GM10248 (cell line): ENCODE measurements at places on chromosomes 1 and 21.

- no peak for DNase-seq
Observed at GRCh38 chr1:10001016-10001665, 4.1 kb downstream of the RBP7 start.

DNA sequence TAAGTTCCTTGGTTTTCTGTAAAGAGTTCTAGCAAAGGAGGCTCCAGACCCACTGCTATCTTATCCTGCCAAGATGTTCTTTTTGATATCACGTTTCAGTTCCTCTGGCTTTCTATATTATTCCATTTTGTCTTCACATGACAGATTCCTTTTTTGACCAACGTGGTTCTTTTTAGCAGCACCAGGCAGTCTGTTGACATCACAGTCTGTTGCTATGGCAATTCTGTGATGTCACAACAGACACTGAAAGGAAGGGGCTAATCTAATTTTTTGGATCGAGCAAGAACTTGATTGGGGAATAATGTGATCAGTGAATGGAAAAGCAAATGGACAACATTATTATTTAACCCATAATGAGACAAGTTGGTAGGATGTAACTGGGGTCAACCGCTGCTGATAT lies 64.5 kb upstream of the GOLT1A start:
- DNase-seq, result no peak

DNA sequence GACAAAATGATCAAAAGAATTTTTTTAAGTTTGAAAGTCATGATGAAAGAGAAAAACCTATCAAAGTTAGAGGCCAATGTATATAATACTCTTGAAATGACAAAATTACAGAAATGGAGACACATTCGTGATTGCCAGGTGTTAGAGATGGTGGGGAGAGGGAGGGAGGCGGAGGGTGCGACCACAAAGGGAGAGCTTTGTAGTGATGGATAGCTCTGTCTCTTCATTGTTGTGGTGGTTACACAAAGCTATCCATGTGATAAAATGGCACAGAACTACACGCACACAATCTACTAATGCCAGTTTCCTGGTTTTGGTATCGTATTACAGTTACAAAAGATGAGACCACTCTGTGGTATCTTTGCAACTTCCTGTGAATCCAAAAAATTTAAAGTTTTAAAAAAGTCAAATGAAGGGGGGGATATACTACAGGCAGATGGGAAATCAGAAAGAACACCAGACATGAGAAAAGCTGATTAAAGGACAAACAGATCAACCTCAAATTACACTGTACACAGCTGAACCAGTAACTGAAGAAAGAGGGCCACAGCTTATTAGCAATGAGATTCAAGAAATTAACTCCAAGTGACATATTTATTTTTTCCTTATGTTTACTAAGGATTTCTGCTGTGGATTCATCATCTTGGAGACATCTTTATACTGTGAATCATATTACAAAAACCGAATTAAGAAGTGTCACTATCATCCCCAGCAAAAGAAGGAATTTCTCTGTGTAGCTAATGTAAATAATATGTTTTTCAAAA lies 199.1 kb downstream of the SLC45A1 start:
- DNase-seq, result no peak

GRCh38 chr1:220908757-220909156 lies 29.5 kb downstream of the HLX start:
- DNase-seq, result peak; percentile 15

DNA sequence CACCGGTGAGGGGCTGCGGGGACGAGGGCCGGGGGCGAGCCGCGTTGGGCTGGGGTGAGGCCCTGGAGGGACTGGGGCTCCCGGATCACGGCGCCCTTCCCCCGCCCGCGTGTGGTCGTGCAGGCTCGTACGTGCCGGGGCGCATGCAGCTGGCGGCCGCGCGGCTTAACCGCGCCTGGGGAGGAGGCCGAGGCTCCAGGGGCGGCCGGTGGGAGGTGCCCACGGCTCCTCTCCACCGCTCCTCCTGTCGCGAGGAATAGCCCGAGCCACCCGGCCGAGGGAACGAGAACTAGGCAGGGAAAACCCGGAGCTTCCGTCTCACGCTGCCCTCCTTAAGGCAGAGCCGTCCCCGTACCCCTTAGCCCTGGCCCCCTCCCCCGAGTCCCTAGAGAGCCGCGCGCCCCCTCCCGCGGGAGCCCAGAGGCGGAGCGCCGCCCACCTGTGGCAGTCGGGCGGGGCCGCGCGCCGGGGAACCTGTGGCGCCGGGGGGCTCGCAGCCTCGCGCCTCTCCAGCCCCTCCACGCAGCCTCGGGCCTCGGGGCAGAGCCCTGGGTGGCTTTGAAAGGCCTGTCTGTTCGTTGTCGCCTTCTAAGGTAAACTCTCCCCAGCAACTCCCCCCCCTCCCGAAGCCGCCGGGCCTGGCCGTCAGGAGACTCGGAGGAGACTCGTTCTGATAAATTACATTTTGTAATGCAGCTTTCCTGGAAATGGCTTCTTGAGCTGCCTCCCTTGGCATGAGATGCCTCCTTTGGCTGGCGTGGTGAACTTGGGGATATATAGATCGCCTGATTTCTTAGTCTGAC lies 746 bp downstream of the AK4 start:
- peak; percentile 73 for DNase-seq

- peak; percentile 85 for DNase-seq
Observed at GRCh38 chr1:226547754-226548191, 791 bp upstream of the STUM start.

DNA sequence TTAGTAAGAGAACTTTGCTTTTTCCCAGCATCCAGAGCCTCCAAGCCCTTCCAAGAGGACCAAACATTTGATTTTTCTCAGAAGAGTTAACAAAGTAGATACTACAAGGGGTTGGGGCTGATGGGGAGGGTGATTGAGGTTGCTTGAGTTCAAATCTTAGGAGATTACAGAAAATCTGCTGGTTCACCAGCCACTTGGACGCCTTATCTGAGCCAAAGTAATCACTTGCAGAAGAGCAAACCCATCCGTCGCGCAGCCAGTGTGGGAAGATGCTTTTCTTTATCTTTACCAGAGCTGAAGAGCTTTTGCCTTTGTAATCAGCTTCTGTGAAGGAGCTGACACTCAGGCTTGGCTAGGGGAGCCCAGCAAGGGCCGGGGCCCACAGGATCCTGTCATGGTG lies 91.9 kb upstream of the CTTNBP2NL start:
- no peak for DNase-seq

DNA sequence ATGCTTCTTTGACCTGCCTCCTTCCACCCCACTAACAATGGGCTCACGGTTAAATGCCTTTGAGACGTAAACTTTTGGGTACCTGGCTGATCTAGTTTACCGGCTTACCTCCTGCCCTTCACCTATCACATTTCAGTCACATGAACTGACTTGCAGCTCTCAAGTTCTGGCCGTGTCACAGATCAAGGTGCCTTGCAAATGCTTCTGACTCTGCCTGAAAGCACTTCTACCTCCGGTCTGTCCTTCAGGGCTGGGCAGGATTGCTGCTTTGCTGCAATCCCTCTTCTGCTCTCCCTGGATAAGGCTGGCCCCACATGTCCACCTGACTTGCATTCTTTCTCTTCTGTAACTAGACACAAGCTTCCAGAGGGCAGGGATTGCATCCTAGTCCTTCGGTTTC lies 69.0 kb downstream of the GRIK1 start:
- no peak for DNase-seq

GRCh38 chr1:185821612-185822385 lies 87.6 kb downstream of the HMCN1 start:
- no peak for DNase-seq

- peak; percentile 73 for DNase-seq
Observed at GRCh38 chr1:201085902-201086735, 26.1 kb downstream of the CACNA1S start.

- no peak for DNase-seq
Observed at GRCh38 chr1:244365809-244366208, 85.9 kb downstream of the ADSS2 start.

- no peak for DNase-seq
Observed at GRCh38 chr21:28089599-28090441, 902.9 kb downstream of the LTN1 start.

DNA sequence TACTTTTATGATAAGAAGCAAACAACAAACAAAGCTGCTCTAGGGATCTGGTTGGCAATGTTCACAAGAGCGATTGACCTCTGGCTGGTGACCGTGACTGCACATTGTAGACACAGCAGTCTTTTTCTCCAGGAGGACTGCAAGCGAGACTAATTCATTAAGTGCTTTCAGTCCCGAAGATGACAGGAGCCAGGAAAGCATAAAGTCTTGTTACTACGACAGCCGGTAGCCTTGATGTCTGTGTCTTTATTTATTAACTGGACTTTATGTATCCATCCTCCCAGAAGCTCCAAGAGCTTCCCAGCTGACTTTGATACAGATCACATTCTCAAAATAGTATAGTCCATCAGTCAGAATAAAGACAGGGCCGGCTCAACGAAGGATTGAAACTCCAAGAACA lies 18.2 kb downstream of the FAM163A start:
- no peak for DNase-seq

- DNase-seq, result peak; percentile 53
Observed at GRCh38 chr1:6212193-6212959, 6.5 kb downstream of the RNF207 start.

DNA sequence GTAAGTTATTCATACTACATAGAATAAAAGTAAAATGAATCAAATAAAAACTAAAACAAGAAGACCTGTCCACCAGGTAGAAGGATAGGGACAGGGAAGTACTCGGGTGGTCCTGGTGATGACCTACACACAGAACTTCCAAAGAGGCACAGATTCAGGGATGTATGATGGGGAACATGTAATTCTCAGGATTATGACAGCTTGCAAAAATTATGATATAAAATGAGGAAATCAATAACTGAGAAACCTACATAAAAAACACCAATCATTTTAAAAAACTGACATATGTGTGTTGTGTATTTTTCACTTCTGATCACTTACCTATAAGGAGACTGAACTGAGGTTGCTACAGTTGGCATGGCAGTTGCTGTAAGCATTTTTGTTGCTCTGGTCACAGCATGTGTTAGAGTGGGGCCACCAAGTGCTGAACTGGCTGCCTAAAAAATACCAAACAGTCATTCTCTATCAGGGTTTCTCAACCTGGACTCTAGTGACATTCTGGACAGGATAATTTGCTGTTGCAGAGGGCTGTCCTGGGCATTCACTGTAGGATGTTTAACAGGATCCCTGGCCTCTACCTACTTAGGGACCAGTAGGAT lies 73.8 kb downstream of the USP24 start:
- no peak for DNase-seq

GRCh38 chr1:36225283-36225899 lies 1.1 kb downstream of the THRAP3 start:
- no peak for DNase-seq

DNA sequence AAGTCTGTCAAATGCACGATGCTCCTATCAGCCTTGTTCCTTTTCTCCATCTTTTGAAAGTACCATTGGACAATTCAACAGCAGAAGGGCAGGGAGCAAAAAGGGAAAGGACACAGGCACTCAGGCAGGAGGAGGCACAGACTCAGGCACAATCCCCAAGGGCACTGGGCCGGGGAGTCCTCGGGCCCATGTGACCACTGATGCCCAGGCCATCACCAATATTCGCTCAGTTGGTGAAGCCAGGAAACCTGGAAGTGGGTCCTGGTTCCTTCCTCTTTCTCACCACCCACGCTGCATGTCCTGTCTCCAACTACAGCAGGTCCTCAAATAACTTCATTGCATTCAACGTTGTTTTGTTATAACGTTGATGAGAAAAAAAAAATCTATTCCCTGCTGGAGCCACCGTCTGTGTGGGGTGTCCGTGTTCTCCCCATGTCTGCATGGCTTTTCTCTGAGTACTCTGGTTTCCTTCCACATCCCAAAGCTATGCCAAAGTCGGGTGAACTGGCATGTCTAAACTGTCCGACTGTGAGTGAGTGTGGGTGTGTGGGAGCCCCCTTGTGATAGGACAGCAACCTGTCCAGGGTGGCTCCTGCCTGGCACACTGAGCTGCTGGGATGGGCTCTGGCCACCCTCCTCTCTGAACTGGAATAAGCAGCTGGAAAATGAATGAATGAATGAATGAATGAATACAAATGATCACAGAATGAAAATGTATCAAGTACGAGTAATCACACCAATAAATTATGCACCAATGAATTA lies 12.5 kb downstream of the NID1 start:
- no peak for DNase-seq

GRCh38 chr1:15724949-15725880 lies 10.8 kb upstream of the SLC25A34 start:
- no peak for DNase-seq

- DNase-seq, result no peak
Observed at GRCh38 chr1:60051191-60051590, 22.4 kb downstream of the C1orf87 start.

GRCh38 chr1:44672254-44672955 lies 1.9 kb downstream of the TMEM53 start:
- DNase-seq, result peak; percentile 56

DNA sequence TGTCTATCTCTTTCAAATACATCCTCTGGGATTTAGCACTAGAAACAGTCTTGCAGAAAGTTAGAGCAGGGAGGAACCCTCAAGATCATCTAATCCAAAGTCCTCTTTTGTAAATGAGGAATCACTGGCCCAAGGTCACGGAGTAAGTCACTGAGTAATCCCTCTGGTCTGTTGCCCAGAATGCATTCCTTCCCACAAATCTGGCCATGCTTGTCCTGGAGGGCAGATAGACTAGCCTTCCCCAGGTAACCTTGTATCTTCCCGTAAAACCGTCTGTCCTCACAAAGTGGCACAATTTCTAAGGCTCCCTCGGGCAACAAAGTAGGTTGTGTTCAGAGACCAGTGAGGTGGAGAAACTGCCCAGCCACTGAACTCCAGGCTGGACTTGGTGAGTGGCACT lies 46.2 kb downstream of the DDR2 start:
- DNase-seq, result no peak

- no peak for DNase-seq
Observed at GRCh38 chr1:3069491-3070308, 697 bp downstream of the PRDM16 start.

GRCh38 chr1:25907601-25908000 lies 1.4 kb upstream of the STMN1 start:
- DNase-seq, result no peak

DNA sequence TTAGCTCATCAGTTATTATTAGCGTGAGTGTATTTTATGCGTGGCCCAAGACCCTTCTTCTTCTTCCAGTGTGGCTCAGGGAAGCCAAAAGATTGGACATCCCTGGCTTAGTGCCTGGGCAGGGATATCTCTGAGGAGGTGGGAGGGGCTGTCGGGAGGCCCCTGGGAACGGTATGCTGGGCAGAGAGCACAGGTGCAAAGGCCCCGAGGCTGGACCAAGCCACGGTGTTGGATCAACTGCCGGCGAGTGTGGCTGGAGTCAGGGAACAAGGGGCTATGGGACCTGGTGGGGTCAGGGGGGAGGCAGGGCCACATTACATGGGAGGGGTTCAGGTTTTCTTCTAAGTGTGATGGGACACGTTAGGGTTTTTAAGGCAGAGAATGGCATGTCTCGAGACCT lies 62.7 kb downstream of the FHAD1 start:
- DNase-seq, result no peak

GRCh38 chr1:76086597-76086996 lies 12.1 kb downstream of the ST6GALNAC3 start:
- no peak for DNase-seq

- DNase-seq, result no peak
Observed at GRCh38 chr1:11590395-11590794, 63.8 kb downstream of the FBXO2 start.

DNA sequence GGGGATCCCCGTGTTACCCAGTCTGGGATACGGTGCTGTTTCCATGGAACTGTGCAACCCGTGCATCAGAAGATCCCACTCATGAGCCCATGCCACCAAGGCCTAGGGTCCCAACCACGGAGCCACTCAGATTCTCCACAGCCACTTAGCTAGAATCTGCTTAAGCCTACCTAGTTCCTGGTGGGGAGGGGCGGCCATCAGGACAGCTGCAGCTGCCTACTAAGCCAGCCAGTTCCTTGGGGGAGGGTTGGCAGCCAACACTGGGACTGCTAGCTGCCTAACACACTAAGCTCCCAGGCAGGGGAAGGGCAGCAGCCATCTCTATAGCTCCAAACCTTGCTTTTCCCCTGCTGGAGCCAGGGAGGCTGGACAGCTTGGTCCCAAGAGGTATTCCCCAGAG lies 549.2 kb upstream of the BRINP3 start:
- no peak for DNase-seq
